Stimulated activated CD4-positive, alpha-beta T cell treated with anti-CD3 and anti-CD28 coated beads, Interleukin-2, amount 100 ng/mL, for 24 hours (primary cell): ENCODE measurements at places on chromosomes 5 and 9.
A peak's percentile ranks its signal among the peaks of the same experiment; 100 is the strongest.

- no peak for DNase-seq
Observed at GRCh38 chr5:164364237-164365208, 859.1 kb downstream of the MAT2B start.

- no peak for DNase-seq
Observed at GRCh38 chr5:67333171-67333570, 136.6 kb upstream of the CD180 start.

DNA sequence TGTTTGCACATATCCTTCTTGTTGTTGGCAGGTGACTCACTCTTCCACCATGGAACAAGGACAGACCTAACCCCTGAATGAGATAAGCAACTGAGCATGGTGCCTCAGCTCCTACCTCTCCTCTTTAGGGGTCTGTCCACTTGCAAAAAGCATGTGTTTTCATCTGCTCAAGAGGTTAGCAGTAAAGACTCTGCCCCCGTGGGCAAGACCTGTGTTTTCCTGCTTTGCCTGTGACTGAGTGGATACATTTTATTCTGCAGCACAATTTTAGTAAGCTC is 111.0 kb upstream of the LIFR start:
- no peak for DNase-seq

DNA sequence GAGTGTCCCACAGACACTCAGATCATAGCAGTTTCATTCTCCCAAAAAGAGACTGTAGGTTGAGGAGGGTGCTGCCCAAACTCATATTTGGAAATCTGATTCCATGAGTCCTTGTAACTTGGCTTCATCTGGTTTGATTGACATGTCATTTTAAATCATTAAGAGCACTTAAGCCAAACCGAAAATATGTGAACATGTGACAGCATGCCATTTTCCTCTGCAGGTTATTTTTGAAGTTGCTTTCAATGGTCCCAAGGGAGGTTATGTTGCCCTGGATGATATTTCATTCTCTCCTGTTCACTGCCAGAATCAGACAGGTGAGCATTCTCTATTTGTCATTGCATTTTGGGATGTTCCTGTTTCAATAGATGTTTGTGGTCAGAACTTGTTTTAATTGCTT is 87.6 kb downstream of the MAMDC2 start:
- DNase-seq, result no peak

GRCh38 chr9:757246-757881 is 84.1 kb upstream of the DMRT1 start:
- DNase-seq, result no peak

DNA sequence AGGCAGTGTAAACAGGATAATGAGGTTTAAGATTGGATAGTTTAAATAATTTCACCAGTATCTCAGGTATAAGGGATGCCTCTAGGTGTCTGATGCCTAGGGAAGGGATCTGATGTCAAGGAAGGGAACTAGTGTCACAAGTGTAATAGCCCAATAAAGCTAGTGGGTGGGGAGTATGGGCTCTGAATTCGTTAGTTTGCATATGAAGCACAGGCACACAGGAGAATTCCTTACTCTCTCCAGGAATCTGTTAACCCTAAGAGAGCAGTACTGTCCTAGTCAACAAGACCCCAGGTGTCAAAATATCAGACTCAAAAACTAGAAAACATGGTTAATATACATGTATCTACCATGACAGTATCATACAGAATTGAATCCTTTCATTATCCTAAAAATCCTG is 352.5 kb upstream of the CYLC2 start:
- DNase-seq, result no peak

DNA sequence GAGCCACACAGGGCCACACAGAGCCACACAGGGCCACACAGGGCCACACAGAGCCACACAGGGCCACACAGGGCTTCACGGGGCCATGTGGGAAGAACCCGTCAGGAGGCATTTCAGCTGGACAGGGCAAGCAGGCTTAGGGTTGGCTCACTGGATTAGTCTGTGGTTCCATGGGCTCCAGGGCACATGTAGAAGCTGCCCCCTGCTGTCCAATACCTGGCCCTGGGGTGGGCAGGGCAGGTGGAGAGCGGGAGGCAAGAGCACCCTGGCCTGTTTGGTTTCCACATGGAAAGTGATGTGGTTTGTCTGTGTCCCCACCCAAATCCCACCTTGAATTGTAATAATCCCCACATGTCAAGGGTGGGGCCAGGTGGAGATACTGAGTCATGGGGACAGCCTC is 16.4 kb upstream of the LPCAT1 start:
- no peak for DNase-seq

- no peak for DNase-seq
Observed at GRCh38 chr5:43063721-43064171, 23.6 kb upstream of the ANXA2R start.

DNA sequence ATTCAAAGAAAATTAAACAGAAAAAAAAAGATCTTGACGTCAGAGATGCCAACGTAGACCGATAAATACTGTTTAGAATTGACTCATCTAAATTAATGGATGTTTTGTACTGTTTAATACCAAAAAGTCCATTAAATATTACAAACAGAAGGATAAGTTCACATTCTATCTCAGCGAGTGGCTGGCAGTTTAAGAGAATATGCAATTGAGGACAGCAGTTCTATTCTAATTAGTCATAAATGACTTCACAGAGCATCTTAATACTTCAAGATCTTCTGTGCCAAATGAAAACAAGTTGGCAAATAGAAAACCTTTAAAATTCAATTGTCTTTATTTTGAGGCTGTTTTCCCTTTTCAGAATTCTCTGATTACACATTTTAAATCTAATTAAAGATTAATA is 326.6 kb upstream of the NREP start:
- DNase-seq, result no peak

DNA sequence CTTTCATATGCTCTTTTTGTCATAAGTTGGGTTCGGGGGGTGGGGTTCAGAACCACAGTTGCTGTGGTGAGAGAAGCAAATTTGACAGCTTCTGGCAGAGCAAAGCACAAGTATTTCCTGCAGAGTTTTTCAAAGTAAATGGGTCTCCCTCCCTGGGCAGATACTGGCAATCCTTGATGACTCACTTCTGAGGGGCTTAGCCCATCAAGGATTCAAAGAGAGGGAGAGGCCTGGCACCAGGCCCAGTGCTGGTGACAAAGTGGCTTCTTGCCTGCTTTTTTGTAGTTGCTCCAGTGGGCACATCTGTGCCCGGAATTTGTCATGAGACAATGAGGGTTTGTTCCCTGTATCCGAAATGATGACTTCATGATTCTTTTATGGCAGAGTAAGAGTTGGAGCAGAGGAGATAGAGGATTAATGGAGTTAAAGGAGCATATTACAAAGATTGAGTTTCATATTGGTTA is 46.6 kb upstream of the TNC start:
- DNase-seq, result no peak

- DNase-seq, result no peak
Observed at GRCh38 chr9:89640361-89640760, 35.5 kb downstream of the GADD45G start.

- DNase-seq, result peak; percentile 63
Observed at GRCh38 chr5:134525683-134526482, 413 bp downstream of the JADE2 start.

DNA sequence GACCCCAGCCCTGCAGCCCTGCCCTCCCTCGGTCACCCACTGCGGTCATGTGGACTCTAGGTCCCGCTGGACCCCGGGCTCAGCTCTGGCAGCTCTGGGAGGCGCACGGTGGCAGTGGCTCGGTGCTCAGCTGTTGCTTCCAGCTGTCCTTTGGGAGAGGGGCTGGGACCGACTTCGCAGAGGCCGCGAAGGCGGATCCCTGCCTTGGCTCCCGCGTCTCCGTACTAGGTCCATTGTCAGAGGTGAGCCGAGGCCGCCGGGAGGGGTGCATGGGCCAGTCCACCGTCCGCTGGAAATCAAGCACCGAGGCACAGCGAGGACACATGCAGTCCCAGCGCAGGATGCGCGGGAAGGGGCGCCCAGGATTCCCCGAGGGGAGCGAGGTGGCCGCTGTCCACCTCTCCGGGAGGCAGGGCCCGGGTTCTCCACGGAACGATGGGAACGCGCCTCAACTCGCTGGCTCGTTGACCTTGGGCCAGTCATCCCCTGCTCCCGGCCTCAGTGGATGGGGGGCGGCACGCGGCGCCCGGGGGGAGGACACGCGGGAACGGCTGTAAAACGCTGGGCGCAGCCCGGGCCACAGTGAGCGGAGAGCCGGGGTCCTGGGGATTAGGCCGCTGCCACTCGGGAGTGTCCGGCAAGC is 732 bp downstream of the GBGT1 start:
- no peak for DNase-seq

DNA sequence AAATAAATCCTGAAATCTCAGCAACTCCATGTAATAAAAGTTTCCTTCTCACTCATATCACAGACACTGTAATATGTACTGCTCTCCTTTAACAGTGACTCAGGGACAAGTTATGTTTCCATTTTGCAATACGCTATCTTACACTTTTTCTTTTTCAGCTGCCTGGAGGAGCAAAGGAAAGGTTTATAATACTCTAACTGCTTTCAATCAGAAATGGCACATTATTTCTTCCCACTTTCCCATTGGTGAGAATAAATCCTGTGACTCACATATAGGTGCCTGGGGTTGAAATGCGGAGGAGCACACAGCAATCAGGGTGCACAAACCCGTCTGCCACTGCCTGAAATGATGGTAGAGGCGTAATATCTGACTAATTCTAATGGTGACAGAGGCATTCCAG is 186.6 kb downstream of the HINT1 start:
- no peak for DNase-seq

DNA sequence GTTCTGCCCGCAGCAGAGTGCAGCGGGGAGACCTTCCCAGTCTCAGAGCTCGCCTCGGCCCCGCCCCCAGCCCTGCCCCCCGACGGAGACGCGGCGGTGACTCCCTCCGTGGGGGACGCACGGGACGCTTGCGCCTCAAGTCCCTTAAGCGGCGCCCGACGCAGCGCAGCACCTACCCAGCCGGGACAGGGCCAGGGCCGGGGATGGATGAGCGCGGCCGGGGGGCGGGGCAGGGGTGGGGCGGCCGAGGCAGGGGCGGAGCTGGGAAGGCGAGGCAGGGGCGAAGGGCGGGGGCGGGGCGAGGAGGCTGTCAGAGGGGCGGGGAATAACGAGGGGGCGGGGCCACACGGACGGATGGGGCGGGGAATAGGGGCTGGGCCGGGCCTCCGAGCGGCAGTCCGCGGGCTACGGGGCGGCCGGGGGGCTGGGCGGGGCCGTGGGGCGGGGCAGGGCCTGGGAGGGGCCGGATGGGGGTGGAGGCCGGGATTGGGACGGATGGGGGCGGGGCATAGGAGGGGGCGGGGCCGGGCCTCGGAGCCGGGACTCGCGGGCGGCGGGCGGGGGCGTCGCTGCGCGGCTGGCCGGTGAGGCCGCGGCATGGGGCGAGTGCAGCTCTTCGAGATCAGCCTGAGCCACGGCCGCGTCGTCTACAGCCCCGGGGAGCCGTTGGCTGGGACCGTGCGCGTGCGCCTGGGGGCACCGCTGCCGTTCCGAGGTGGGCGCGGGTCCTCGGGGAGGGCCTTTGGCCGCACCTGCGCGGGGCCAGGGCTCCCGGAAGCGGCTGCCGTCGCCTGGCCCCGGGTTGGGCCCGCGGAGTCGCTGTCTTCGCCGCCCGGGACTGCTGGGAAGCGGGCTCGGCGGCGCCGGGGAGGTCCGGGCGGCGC is at the start of gene ARRDC1:
Gene ARRDC1 (plus strand): TSS at position 566 of the 884 bp plus-strand sequence. CDS start 32 bp downstream, at position 598.
- peak; percentile 92 for DNase-seq

GRCh38 chr9:69671879-69672595 is at the start of gene APBA1:
TSS of gene APBA1 (minus strand) at chr9:69672371.
- peak; percentile 58 for DNase-seq

GRCh38 chr5:154474396-154475334 is 3.4 kb downstream of the HAND1 start:
- DNase-seq, result no peak

- no peak for DNase-seq
Observed at GRCh38 chr5:7396713-7397454, 946 bp downstream of the ADCY2 start.

DNA sequence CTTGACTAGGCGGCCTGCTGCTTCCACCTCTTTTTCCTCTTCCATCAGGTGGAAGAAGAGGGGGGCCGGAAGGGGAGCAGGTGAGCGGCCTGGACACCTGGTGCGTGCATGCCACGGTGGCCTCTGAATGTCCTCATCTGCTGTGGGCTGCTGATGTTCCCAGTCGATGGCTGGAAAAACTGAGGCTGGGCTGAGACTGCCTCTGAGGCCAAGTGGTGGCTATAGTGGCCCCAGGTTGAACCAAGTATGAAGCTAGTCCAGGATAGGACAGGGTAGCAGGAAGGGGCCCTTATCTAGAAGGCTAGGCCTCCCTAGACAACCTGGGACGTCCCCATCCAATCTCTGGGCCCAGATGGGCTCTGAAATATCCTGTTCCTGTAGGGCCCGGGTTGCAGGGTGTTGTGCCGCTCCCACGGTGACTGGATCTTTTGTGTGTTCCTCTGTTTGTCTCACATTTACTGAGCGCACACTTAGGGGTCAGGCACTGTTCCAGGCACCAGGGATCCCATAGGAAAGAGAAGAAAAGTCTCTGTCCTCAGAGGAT is 753 bp upstream of the NR5A1 start:
- no peak for DNase-seq

GRCh38 chr5:149410721-149411432 is 31.8 kb upstream of the IL17B start:
- no peak for DNase-seq

DNA sequence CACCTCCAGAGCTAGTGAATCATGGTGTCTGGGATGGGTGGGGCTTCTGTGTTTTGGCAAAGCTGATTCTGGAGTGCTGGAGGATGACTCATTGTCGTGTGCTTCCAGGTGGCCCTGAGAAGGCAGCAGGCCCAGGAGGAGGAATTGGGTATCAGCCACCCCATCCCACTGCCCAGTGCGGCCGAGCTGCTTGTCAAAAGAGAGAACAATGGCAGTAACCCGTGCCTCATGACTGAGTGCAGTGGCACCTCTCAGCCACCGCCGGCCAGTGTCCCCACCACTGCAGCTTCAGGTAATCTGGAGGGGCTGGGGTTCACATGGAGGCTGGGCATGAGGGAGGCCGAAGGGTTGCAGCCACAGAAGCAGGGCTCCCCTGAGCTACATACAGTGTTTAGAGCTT is 5.4 kb downstream of the DMRT1 start:
- DNase-seq, result no peak

GRCh38 chr9:123445116-123445515 is 89.1 kb downstream of the CRB2 start:
- DNase-seq, result no peak

- DNase-seq, result no peak
Observed at GRCh38 chr9:121226175-121226574, 24.5 kb upstream of the RAB14 start.
